ENCODE measurements at places on chromosomes 4 and X.

- no peak for DNase-seq
Measured at GRCh38 chr4:108811486-108811885, 48.6 kb upstream of the ETNPPL start.

GRCh38 chrX:47180346-47180745, 13.3 kb upstream of the UBA1 start:
- no peak for DNase-seq

DNA sequence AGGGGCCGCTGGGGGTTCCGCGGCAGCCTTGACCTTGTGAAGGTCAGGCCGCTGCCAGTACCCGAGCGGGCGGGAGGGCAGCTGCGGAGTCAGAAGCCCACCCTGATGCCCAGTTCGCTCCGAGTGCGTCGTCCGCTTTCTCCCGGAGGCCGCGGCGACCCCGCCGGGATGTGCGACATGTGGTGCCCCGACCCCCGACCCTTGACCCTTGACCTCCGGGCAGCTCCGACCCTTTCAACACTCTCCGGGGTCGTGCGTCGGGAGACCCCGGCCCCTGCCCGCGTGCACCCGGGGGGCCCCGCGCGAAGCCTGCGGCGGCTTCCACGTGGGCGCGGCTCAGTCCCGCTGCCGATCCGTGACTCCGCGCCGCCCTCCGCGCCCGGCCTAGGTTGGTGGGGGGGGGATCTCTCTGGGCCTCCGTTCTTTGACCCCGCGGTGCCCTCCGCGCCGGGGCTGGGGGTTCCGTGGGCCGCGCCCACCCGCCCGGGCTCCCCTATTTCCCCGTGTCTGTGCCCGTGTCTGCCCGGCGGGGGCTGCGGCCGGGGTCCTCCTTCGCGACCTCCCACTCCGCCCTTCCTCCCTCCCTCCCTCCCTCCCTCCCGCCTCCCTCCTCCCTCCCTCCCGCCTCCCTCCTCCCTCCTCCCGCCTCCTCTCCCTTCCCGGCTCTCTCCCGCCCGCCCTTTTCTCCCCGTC, 609 bp upstream of the SLC25A6 start:
- no peak for DNase-seq

DNA sequence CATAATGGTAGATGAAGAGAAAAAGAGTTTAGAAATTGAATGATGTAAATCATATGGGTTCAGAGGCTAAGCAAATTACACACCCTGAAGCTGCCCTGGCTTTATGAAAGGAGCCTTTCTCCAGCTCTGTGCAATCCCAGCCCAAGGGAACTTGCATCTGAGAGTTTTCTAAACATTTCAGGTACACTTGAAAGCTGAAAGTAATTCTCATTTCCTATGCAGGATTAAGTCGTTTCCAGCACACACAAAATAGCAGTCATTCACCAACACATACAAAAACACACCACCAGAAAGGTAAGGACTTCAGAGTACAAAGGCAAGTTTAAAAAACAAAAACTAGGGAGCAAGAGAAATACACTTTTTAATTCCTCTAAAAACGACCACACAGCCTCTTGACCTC, 1.7 kb downstream of the PDGFC start:
- DNase-seq: no peak

DNA sequence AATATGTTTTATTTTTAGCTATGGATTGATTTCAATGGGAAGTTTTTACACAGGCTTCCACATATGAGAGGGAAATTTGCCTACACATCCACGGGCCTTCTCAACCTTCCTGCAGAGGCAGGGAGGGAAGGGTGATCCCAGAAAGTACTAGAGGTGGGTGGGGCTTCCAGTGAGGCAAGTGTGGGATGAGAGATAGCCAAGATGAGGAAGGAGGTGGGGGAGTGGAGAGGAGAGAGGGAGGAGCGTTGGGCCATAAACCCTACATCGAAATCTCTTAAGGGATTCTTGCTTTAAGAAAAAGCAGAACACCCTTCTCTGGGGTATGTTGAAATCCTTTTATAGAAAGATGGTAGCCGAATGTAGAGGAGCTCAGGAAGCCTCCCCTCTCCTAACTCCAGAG, 19.0 kb downstream of the NKX6-1 start:
- no peak for DNase-seq

DNA sequence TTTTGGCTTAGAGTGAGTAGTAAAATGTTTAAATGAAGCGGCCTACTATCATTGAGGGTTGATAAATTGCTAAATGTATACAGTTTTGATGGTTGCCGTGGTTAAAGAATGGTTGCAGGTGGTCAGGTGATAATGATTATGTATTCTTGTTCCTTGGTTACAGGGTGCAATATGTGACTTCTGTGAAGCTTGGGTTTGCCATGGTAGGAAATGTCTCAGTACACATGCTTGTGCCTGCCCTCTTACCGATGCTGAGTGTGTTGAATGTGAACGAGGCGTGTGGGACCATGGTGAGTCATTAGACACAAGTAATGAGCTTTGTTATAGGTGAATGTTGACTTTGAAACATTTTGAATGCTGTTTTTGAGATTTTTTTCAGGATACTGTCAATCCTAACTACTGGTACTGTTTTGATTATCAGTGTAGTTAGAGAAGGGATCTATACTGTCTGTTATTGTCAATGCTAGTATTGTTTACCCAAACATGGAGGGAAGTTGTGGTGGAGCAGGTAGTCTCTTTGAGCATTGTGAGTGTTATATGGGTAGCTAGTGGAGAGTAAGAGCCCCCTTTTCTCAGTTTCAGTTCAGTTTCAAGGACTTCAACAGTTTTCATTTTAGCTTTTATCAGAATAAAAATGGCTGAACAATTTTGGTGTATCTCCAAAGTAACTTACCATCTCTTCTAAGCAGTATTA, 8.9 kb downstream of the ZNF330 start:
- no peak for DNase-seq

DNA sequence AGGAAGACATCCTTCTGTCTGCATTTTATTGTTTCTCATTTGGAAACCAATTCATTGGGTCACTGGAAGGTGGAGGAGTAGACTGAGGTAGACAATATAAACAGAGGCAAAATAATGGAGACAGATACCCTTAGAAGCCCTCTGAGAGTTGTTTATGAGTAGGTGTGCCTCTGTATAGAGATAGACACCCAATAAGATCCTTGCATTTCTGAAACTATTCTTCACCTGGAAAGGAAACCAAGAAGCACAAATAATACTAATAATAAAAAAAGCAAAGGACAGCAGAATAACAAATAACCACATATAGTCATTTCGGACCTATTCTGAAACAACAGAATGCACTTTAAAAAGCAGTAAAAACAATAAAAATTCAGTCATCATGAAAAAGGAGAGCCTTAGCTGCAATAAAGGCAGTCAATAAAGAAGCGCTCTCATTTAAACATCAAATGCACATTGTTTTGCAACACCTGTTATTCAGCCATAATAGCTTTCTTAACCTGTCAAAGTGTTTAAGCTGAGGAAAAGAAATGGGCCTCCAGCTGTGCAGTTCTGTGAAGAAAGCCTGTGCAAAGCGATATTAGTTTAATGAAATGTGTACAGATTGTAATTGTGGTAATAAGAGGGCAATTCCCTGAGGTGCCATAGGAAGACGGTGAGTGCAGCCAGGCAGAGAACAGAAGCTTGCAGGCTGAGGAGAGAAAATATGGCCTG, 904.2 kb downstream of the STPG2 start:
- no peak for DNase-seq

GRCh38 chrX:155262970-155263754, 1.1 kb downstream of the RAB39B start:
- DNase-seq: peak; percentile 57
